ENCODE measurements at places on chromosomes 16 and 17.

DNA sequence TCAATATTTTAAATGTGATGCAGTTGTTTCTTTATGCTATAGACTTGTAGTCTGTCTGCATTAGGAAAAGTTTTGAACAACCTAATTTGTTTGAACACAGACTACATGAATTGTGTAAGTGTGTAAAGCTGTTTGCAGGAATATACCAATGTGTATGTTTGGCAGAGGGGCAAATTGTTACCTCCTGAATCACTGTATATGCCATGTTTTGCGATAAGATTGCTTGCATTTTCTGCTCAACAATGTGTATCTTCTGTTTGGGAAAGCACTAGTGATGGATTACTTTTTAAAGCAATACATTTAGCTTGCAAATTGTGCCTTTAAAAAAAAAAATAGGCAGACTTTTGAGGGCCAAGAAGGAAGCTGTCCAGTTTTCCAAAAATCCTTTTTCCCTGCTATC lies 14.6 kb downstream of the RBBP6 start:
- no peak for DNase-seq

DNA sequence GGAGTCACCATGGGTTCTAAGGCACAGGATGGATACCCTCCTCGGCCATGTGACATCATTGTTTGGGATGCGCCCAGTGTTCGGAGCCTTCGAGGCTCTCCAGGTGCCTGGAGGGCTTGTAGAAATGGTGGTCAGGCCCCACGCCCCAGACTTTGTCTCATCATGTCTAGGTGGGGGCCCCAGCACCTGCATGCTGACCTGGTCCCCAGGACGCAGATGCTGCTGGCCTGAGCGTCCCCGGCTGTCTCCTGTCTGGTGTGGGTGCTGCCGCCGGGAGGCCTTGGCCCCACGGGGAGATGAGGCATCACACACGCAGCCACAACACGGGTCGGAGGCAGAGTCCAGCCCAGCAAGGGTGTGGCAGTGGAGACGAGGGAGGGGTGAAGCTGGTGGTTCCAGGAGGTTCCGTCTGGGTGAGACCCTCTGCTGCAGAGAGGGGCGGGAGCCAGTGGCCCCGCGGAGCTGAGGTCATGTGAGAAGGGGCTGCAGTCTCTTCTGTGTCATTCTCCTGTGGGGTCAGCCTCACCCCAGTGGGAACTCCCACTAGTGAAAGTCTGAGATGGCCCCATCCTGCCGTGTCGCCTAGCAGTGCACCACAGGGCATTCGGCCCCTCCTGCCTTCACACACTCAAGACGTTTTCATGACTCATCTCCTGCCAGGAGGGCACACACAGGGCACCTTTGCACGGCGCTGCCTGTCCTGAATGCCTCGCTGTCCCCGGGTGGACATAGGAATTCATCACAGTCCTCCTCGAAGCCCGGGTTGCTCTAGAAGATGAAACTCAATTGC lies 46.6 kb downstream of the JPH3 start:
- no peak for DNase-seq

DNA sequence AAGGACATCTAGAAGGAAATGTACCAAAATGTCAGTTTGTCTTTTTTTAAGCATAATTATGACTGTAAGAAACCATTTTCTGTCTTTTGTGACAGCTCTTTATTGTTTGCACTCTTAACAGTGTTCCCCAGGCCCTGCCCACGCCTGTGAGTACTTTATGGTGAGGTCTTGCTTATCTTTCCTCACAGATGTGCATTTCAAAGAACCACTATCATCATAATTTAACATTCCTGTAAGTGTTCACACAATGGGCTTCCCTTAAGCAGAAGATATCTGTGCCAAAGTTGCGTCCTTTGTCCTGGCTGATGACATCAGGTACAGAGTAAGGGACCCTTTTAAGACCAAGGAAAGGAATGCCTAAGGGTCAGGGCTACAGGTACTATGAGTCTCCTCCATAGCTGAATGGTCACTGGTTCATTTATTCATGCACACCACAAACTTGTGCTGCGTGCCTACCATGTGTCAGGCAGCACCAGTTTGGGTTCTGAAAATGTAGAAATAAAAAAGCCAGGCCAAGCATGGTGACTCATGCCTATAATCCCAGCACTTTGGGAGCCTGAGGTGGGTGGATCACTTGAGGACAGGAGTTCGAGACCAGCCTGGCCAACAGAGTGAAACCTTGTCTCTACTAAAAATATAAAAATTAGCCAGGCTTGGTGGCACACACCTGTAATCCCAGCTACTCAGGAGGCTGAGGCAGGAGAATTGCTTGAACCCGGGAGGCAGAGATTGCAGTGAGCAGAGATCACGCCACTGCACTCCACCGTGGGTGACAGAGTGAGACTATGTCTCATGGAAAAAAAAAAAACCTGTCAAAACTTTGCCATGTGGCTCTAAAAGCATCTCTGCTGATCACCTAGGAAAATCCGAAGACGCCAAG lies 55.4 kb upstream of the NLK start:
- no peak for DNase-seq

DNA sequence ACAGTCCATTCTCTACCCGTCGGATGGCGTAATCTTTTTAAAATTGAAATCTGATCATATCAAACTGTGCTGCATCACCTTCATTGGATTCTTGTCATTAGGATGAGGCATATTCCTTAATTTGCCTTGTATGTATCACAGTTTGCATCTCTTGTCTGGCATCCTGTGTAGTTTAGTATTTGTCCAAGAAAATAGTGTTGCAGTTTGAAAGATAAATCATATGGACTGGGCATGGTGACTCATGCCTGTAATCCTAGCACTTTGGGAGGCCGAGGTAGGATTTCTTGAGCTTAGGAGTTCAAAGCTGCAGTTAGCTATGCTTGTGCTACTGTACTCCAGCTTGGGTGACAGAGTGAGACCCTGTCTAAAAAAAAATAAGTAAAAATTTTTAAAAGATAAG lies 5.8 kb upstream of the RSL1D1 start:
- DNase-seq = no peak

- DNase-seq = no peak
Measured at GRCh38 chr17:21010705-21011596, 31.9 kb downstream of the USP22 start.

DNA sequence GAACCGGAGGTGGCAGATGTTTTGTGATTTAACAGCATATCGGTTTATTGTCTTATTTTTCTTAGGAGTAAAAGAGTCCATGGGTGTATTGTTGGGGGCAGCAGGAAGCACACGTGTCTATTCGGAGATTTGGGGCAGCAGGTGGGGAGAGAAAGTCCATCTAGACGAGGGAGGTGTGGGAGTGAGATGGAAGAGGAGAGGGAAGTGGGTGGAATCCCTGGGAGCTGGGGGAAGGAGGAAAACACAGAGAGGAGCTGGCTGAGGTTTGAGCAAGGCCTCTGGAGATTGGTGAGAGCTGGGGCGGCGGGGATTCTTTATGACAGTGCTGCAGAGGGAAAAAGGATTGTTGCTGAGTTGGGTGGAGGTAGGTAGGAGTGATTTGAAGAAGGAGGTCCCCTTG lies 72.1 kb downstream of the PRKCB start:
- no peak for DNase-seq

DNA sequence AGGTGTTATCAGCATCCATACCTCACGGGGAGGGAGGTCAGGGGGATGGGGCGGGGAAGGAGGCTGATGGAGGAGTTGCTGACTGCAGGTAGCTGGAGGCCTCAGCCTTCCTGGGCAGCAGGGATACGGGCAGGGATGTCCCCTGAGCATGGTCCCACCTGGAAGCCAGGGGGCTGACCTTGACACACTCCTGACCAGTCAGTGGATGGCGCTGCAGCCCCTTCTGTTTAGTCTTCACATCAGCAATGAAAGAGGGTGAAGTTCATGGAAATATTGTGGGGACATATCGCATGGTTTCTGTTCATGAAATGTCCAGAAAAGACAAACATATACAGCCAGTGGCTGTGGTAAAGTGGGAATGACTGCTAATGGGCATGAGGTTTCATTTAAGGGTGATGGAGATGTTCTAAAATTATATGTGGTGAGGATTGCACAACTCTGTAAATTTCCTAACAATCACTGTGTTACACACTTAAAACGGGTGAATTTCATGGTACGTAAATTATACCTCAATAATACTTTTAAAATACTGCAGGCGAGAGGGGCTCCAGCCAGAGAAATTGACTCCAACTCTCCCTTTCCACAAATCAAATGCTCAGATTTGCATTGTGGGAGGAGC lies 489.6 kb downstream of the CDH13 start:
- DNase-seq = no peak

GRCh38 chr17:73028299-73028755 lies 64.2 kb downstream of the SLC39A11 start:
- no peak for DNase-seq

- DNase-seq = peak; percentile 21
Measured at GRCh38 chr17:18257982-18258355, 569 bp downstream of the FLII start.

DNA sequence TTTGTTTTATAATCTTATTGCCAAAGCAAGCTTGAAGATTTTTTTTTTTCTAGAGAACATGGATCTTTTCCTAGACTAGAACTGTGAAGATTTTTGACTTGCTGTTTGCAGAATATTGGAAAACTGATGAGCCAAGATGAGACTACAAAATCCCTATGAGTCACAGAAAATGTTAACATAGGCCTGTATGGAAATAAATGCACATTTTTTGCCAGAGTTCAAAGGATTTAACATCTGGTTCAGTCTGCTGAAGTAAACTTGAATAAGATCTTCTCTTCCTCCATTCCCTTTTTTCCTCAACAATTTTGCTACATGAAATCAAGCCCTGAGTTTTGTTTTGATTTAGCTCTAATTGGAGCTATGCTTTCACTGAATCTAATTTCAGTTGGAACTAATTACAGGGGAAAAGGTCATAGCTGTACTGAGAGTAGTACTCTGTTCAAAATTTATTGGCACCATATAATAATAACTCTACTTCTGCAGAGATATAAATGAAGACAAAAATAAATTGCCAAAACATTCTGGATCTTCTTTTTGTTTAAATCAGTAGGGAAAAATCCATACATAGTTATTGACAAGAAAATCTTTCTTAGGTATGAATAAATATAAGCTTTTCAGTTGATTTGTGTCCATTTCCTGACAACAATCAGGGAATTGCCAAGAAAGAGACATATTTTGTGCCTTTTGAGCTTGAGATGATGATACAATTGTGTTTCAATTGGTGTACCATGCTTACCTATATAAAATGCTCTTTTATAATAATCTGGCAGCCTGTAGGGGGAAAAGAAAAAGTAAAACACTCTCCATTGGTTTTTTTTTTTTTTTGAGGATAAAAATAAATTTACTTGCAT lies 387.5 kb upstream of the GOT2 start:
- DNase-seq = no peak

- no peak for DNase-seq
Measured at GRCh38 chr17:56896968-56897359, 16.9 kb downstream of the TRIM25 start.

DNA sequence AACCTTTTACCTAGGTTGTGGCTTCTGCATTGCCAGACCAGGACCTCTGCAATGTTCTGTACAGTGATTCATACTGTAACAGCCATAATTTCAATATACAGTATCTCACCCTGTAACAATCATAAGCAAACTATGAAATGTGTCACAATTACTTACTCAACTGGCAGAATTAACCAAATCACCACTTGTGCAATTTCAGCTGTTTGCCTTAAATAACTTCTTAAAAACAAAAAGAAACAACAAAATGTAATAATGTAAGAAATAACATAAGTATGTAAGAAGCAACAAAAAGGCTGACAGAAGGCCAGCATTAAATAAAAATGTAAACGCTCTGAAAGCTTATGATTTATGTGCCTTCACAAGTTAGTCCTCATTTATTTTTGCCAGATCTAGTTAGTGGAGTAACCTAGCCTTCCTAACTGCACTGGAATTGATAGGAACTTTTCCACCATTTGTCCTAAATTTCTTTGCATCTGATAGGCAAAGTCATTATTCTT lies 96.9 kb downstream of the SKAP1 start:
- no peak for DNase-seq

DNA sequence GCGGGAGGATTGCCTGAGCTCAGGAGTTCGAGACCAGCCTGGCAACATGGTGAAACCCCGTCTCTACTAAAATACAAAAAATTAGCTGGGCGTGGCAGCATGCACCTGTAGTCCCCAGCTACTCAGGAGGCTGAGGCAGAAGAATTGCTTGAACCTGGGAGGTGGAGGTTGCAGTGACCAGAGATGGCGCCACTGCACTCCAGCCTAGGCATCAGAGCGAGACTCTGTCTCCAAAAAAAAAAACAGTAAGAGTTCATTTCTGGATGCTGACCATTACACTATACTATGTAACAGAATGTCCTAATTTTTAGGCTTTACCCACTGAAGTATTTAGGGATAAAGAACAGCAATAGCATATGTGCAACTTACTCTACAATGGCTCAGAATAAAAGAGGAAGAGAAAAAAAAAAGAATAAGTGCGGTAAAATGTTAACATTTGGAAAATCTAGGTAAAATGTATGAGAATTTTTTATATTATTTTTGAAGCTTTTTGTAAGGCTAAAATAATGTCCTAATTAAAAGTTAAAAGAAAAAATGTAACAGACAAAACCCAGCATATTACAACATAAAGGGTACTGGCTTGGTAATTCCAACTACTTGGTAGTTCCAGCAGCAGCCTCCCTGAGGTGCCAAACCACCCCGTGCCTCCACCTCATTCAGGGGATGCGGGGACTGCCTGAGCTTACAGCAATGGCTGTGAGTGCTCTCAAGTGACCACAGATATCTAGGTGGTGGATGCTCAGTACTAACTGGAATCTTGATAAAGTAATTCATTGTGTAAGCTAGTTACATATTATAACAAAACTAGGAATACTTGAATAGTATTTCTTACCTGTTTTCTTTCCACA lies 10.9 kb downstream of the COPS3 start:
- no peak for DNase-seq

- no peak for DNase-seq
Measured at GRCh38 chr16:84218176-84218823, 21.5 kb downstream of the KCNG4 start.

- DNase-seq = no peak
Measured at GRCh38 chr17:78307887-78308638, 51.8 kb downstream of the SOCS3 start.

DNA sequence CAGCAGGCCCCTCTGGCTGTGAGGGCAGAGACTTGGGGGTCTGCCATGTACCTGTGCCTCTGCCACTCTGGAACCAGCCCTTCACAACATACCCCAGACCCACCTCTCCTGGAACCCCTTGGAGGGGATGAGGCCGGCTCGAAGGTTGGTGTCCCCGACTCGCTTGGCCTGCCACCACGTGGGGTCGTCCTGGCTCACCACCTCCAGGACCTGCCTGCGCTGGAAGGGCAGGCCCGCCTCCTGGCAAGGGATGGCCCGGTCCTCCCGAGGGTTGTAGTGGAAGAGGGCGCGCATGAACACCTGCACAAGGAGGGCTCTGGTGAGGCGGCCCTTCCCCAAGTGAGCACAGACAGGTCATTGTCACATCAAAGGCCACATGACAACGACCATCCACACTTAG lies 12.2 kb downstream of the MPP3 start:
- DNase-seq = no peak

GRCh38 chr17:22171631-22172030 lies 479.3 kb downstream of the KCNJ18 start:
- DNase-seq = no peak

Data from AML-193 (cell line).